Mucosa of descending colon (tissue), 3 donors: ENCODE measurements at places on chromosomes 7 and 10. TPM values are rescaled to one million over a fixed set of nuclear protein-coding genes. Genes with fewer than 3 reads are reported as not detected.

- no peak for DNase-seq
Measured at GRCh38 chr10:14926722-14927416, 27.0 kb downstream of the DCLRE1C start.

DNA sequence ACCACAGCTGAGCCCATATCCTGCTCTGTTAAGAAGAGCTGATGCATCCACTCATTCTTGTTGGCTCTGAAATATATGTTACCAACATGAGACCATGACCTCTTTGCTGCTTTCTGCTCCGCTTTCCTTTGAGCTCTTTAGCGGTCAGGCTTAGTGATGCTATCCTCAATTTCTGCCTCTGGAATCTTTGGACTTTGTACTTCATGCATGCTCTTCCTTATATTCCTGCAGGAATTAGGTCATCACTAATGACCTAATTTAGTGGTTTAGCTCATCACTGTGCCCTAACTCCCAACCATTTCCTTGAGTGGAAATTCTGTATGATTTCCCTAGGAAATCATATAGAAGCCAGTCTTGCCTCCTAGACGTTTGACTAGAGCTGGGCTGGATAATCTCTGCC, 119.5 kb downstream of the AOAH start:
- DNase-seq: no peak

The SSC4D gene
- total RNA-seq: 0.72 TPM

The BLVRA gene
- 55.4 TPM for total RNA-seq

DNA sequence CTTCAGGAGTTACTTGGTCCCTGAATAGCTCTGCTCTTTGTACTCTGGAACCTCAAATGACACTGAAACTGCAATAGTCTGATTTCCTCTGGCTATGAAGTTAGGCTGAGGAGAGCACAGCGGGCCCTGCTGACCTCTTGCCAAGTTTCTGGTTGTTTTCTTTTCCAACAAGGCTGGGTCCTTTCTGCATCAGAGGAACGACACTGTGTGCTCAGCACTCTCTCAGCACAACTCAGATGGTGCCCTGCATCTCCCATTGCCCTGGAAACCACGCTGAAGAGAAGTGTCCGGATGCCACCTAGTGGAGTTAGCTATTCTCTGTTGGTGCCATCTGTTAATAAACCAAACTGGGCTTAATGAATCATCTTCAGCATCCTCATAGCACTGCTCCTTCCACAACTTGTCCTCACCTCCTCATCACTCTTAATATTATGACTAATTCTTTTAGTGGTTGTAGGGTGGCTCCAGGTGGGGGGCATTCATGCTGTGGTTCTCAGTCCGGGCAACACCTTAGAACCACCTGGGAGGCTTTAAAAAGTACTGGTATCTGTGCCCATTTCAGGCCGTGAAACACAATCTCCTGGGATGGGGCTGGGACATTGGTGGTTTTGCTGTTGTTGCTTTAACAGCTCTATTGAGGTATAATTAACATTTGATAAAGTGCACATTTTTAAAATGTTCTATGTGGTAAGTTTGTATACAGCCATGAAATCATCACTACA, 8.2 kb upstream of the EFCAB10 start:
- no peak for DNase-seq

The CLCN1 gene
- not detected for total RNA-seq

DNA sequence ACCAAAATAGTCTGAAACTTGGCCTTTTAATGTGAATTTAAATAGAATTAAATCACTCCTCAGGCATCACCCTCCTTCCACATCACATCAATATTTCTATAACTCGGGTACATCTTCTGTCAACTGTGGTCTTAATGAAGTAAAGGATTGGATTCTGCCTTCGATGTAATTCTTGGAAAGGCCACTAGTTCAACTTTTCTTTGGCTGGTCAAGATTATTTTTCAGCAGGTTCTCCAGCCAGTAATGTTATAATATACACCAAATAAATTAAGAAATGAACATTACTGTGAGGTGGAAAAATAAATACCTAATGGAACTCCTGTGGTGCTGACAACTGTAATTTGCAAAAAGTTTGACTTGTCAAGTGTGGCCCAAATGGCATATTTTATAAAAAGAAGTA, 9.7 kb upstream of the SLC16A9 start:
- DNase-seq: no peak

GRCh38 chr7:129772646-129773280, 161.2 kb downstream of the NRF1 start:
- DNase-seq: no peak
